CD14-positive monocyte (primary cell): ENCODE measurements at places on chromosomes 13 and 19. TPM values are rescaled to one million over a fixed set of nuclear protein-coding genes. Genes with fewer than 3 reads are reported as not detected.

GRCh38 chr19:54387991-54388801 lies 23.5 kb upstream of the LAIR1 start:
- H3K4me1 ChIP-seq = peaks cover 54% of the 10 kb centered on the region
- no peaks in the 10 kb centered on the region for H3K36me3 ChIP-seq
- H3K27ac ChIP-seq = peak overlapping the region; percentile 72
- peak; percentile 66 for DNase-seq

DNA sequence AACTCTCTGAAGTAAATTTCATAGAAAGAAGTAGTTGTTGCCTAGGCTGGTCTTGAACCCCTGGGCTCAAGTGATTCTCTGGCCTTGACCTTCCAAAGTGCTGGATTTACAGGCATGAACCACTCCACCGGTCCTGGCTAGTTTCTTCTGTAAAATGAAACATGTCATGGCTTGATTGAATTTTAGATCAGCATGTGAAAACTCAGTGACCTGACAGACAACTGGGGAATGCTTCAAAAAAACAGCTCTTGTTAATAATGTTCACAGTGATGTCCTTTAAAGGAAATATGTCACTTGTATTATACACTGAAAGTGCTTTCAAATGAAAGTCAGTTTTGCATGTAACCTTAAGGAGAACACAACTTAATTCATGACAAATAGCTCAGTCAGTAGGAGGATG lies 118.2 kb downstream of the KLF5 start:
- H3K4me3 ChIP-seq = no peak overlapping the region
- H3K27ac ChIP-seq = no peak overlapping the region
- H3K4me1 ChIP-seq = no peaks in the 10 kb centered on the region
- no peaks in the 10 kb centered on the region for H3K36me3 ChIP-seq

Gene NANOS3
- not detected in 2 replicates for polyA plus RNA-seq

- no peak overlapping the region for H3K27ac ChIP-seq
- H3K4me3 ChIP-seq = no peak overlapping the region
- no peak for DNase-seq
- no peaks in the 10 kb centered on the region for H3K36me3 ChIP-seq
- peaks cover 23% of the 10 kb centered on the region for H3K4me1 ChIP-seq
- peaks cover 2% of the 10 kb centered on the region for H3K27me3 ChIP-seq
Observed at GRCh38 chr13:37094840-37095239, 10.6 kb downstream of the CSNK1A1L start.

Gene ZNF737
- 0.44 TPM for polyA plus RNA-seq

Gene RETN
- polyA plus RNA-seq = 60.0 TPM

Gene LRRC4B
- polyA plus RNA-seq = not detected

DNA sequence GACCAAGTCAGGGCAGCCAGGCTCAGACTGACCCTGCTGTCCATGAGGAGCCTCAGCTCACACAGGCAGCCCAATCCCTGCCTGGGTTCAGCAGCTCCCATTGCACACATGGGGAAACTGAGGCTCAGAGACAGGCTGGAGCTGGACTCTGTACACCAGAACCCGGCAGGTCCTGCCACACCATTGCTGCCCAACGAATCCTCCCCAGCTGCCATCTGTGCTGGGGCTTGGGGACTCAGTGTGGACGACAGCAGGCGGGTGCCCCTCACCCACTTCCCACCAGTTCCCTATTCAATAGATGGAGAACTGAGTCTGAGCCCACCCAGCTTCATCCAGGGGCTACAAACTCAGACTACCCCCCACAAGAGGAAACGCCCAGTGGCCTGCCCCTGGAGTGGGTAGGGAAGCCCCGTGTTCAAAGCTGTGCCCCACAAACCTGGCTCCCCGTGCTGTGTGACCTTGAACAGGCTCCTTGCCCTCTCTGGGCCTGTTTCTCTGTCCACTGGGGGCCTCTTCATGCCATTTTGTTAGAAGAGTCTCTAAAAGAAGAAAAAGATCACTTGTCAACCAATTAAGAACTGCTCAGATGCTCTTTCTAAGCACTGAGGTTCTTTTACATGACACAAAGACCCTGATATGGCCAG lies 50.8 kb downstream of the AP1M1 start:
- H3K4me1 ChIP-seq = peaks cover 38% of the 10 kb centered on the region
- H3K27ac ChIP-seq = no peak overlapping the region
- H3K36me3 ChIP-seq = no peaks in the 10 kb centered on the region

Gene OR7D2
- not detected for polyA plus RNA-seq

Gene CYP4F8
- polyA plus RNA-seq = not detected in 2 replicates

- H3K36me3 ChIP-seq = peaks cover 89% of the 10 kb centered on the region
- no peak overlapping the region for H3K4me3 ChIP-seq
- H3K27me3 ChIP-seq = no peaks in the 10 kb centered on the region
- no peaks in the 10 kb centered on the region for H3K4me1 ChIP-seq
Observed at GRCh38 chr13:24452044-24452443, 60.5 kb downstream of the PARP4 start.

GRCh38 chr13:91240341-91240740 lies 107.1 kb upstream of the MIR17HG start:
- no peak for DNase-seq
- no peaks in the 10 kb centered on the region for H3K36me3 ChIP-seq
- H3K4me3 ChIP-seq = no peak overlapping the region

Gene LRRC25
- 173 and 279 TPM in 2 replicates for polyA plus RNA-seq

- no peak for DNase-seq
- no peak overlapping the region for H3K27ac ChIP-seq
- H3K27me3 ChIP-seq = no peaks in the 10 kb centered on the region
- H3K4me1 ChIP-seq = no peaks in the 10 kb centered on the region
- H3K4me3 ChIP-seq = no peak overlapping the region
Observed at GRCh38 chr13:92259523-92259922, 861.1 kb downstream of the GPC5 start.

DNA sequence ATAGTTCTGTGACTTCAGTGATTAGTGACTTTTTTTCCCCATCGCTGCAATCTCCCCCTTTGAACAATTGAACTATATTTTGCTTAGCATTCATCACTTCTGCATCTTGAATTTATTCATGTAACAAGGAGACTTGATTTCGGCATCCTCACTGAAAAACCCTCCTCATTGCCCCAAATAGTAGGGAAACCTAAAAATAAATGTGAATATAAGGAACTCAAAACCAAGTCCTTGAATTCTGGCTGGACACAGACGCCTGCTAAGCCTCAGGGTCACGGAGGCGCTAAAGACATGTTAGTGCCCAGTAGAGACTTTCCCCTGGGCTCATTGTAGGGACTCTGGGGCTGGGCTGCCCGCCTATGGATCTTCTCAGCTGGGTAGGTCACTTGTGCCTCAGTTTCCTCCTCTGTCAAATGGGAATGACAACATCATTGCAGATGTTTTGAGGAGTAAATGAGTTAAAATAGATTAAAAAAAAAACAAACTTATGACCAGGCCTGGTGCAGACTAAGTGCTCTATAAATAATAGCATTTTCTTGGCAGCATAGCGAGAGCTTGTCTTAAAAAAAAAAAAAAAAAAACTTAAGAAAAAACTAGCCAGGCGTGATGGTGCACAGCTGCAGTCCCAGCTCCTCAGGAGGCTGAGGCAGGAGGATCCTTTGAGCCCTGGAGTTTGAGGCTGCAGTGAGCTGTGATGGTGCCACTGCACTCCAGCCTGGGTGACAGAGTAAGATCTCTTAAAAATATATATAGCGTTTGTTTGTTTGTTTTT lies 1.8 kb upstream of the ADGRE5 start:
- no peaks in the 10 kb centered on the region for H3K36me3 ChIP-seq
- no peak overlapping the region for H3K27ac ChIP-seq
- H3K27me3 ChIP-seq = no peaks in the 10 kb centered on the region
- no peak overlapping the region for H3K4me3 ChIP-seq

Gene LRRC8E
- polyA plus RNA-seq = not detected

DNA sequence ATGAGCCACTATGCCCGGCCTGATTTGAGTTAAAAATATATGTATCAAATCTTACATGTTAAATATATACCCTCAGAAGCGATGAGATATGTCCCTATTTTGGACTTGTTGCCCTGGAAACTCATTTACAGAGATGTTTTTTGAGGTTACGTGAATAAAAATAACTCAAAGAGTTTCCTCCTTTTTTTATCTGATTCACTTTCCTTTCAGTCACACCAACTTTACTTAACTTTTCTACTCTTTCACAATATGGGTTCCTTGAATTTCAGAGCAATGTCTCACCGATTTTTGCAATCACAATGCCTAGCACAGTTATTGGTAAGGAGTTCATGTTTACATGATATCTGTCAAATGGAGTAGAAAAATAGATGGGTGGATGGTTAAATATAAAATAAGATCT lies 2.3 kb downstream of the OR7C2 start:
- peak overlapping the region; percentile 3 for H3K4me3 ChIP-seq
- no peaks in the 10 kb centered on the region for H3K27me3 ChIP-seq
- no peaks in the 10 kb centered on the region for H3K36me3 ChIP-seq
- DNase-seq = peak; percentile 85
- peak overlapping the region; percentile 80 for H3K27ac ChIP-seq

DNA sequence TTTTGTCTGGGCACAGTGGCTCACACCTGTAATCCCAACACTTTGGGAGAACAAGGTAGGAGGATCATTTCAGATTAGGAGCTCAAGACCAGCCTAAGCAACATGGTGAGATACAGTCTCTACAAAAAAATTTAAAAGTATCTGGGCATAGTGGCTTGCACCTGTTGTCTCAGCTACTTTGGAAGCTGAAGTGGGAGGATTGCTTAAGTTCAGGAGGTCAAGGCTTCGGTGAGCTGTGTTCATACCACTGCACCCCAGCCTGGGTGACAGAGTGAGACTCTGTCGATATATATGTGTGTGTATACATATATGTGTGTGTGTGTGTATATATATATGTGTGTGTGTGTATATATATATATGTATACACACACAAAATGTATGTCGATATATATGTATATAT lies 833.0 kb downstream of the PCDH9 start:
- no peak overlapping the region for H3K27ac ChIP-seq
- H3K4me1 ChIP-seq = no peaks in the 10 kb centered on the region
- no peak overlapping the region for H3K4me3 ChIP-seq
- no peaks in the 10 kb centered on the region for H3K27me3 ChIP-seq
- no peak for DNase-seq

GRCh38 chr13:94534166-94534565 lies 54.7 kb upstream of the DCT start:
- no peak overlapping the region for H3K4me3 ChIP-seq
- no peaks in the 10 kb centered on the region for H3K4me1 ChIP-seq
- H3K27ac ChIP-seq = no peak overlapping the region
- no peaks in the 10 kb centered on the region for H3K36me3 ChIP-seq
- no peaks in the 10 kb centered on the region for H3K27me3 ChIP-seq
- DNase-seq = no peak

- no peaks in the 10 kb centered on the region for H3K4me1 ChIP-seq
- DNase-seq = no peak
- H3K27ac ChIP-seq = no peak overlapping the region
- no peak overlapping the region for H3K4me3 ChIP-seq
Observed at GRCh38 chr13:75437582-75438318, 44.2 kb downstream of the TBC1D4 start.

DNA sequence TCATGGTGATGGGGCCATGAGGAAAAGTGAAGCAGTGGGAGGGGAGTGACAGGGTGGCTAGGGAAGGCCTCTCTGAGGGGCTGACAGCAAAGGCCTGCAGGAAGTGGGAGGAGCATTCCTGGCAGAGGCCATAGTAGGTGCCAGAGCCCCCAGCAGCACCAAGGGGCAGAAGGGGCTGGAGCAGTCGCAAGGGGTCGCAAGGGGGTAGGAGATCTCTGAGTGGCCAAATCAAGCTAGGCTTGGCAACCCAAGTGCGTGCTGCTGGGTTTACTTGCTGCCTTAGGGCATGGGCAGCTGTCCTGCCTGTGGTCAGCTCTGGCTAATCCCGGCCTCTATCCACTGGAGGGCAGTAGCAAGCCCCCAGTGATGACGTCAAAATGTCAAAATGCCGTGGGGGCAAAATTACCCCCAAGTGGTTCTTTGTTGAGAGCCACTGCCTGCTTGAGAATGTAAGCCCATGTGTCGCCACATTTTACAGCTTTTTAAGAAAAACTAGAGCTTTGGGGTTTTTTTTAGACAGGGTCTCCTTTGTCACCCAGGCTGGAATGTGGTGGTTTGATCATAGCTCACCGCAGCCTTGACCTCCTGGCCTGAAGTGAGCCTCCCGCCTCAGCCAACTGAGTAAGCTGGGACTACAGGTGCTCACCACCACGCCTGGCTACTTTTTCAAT lies 11.8 kb downstream of the CCDC97 start:
- DNase-seq = peak; percentile 72
- peak overlapping the region; percentile 30 for H3K27ac ChIP-seq
- no peak overlapping the region for H3K4me3 ChIP-seq
- H3K4me1 ChIP-seq = peaks cover 56% of the 10 kb centered on the region

Gene C2CD4C
- polyA plus RNA-seq = not detected in 2 replicates
